ENCODE measurements at places on chromosomes 11 and 22. TPM values are rescaled to one million over a fixed set of nuclear protein-coding genes. Genes with fewer than 3 reads are reported as not detected.

RASD2 gene
- polyA plus RNA-seq: 5.1 TPM

SCARF2 gene
- polyA plus RNA-seq: 3.9 TPM

CEND1 gene
- polyA plus RNA-seq: 0.75 TPM

GSTT2 gene
- 0.44 TPM for polyA plus RNA-seq

EXT2 gene
- 18.7 TPM for polyA plus RNA-seq

ALG9 gene
- 25.8 TPM for polyA plus RNA-seq

NPTXR gene
- 8.6 TPM for polyA plus RNA-seq

MS4A4E gene
- polyA plus RNA-seq: 1.6 TPM

OR4D5 gene
- not detected for polyA plus RNA-seq

CYTH4 gene
- 4.0 TPM for polyA plus RNA-seq

STK33 gene
- polyA plus RNA-seq: 30.1 TPM

RCOR2 gene
- polyA plus RNA-seq: 4.4 TPM

TRIM29 gene
- polyA plus RNA-seq: not detected

FAM227A gene
- polyA plus RNA-seq: 0.19 TPM

RPLP2 gene
- polyA plus RNA-seq: 1,699 TPM

IGLL1 gene
- polyA plus RNA-seq: not detected

ENTHD1 gene
- polyA plus RNA-seq: not detected

DTX4 gene
- 0.86 TPM for polyA plus RNA-seq

YPEL1 gene
- polyA plus RNA-seq: 1.7 TPM

CSTF3 gene
- 10.6 TPM for polyA plus RNA-seq

HBE1 gene
- not detected for polyA plus RNA-seq

MRGPRE gene
- polyA plus RNA-seq: not detected

NLRP14 gene
- not detected for polyA plus RNA-seq

EP300 gene
- 5.8 TPM for polyA plus RNA-seq

BBOX1 gene
- polyA plus RNA-seq: not detected

DEPDC7 gene
- 1.5 TPM for polyA plus RNA-seq

FAM180B gene
- polyA plus RNA-seq: 0.07 TPM

KRTAP5-11 gene
- not detected for polyA plus RNA-seq

SYCE3 gene
- not detected for polyA plus RNA-seq

SLC17A6 gene
- polyA plus RNA-seq: not detected

SLC22A8 gene
- not detected for polyA plus RNA-seq

SHISAL1 gene
- 0.43 TPM for polyA plus RNA-seq

P2RY2 gene
- polyA plus RNA-seq: 8.2 TPM

E2F8 gene
- polyA plus RNA-seq: 0.87 TPM

RAB1B gene
- 132 TPM for polyA plus RNA-seq

OR8D4 gene
- polyA plus RNA-seq: not detected

RPS6KB2 gene
- polyA plus RNA-seq: 46.3 TPM

LRRC32 gene
- polyA plus RNA-seq: 62.4 TPM

KIAA1671 gene
- 5.7 TPM for polyA plus RNA-seq

UCP3 gene
- polyA plus RNA-seq: 3.5 TPM

OR52N2 gene
- not detected for polyA plus RNA-seq

ASCL2 gene
- polyA plus RNA-seq: 0.16 TPM

GLYAT gene
- polyA plus RNA-seq: 0.29 TPM

NDUFS8 gene
- polyA plus RNA-seq: 496 TPM

PHETA2 gene
- 5.1 TPM for polyA plus RNA-seq

MPPED2 gene
- 6.1 TPM for polyA plus RNA-seq

TEX54 gene
- polyA plus RNA-seq: not detected

ANGPTL5 gene
- 0.09 TPM for polyA plus RNA-seq

LRRC56 gene
- polyA plus RNA-seq: 0.26 TPM

OR52H1 gene
- polyA plus RNA-seq: not detected

BEST1 gene
- 4.9 TPM for polyA plus RNA-seq

ALX4 gene
- polyA plus RNA-seq: 0.01 TPM

TNNI2 gene
- polyA plus RNA-seq: 1.2 TPM
